ENCODE measurements at places on chromosomes 1 and 21.

- no peak for DNase-seq
Observed at GRCh38 chr1:61089741-61090140, 7.4 kb downstream of the NFIA start.

- DNase-seq: no peak
Observed at GRCh38 chr1:204283711-204284651, 70.2 kb upstream of the GOLT1A start.

DNA sequence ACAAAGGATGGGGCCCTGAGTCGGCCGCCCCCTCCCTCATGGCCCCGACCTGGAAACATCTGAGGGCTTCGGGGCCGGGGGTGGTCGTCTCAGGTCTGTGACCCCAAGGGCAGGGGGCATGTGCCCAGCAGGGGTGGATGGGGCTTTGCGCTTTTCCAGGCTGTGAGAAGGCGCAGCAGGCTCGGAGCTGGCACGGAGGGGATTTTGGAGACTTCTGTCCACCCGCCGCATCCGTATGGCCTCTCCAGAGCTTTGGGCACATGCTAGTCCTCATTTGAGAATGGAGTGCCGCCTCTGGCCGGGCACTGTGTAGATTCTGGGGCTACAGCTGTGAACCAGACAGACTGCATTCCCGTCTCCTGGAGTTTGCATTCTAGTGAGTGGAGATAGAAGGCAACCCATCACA, 66.1 kb upstream of the WNT4 start:
- no peak for DNase-seq

DNA sequence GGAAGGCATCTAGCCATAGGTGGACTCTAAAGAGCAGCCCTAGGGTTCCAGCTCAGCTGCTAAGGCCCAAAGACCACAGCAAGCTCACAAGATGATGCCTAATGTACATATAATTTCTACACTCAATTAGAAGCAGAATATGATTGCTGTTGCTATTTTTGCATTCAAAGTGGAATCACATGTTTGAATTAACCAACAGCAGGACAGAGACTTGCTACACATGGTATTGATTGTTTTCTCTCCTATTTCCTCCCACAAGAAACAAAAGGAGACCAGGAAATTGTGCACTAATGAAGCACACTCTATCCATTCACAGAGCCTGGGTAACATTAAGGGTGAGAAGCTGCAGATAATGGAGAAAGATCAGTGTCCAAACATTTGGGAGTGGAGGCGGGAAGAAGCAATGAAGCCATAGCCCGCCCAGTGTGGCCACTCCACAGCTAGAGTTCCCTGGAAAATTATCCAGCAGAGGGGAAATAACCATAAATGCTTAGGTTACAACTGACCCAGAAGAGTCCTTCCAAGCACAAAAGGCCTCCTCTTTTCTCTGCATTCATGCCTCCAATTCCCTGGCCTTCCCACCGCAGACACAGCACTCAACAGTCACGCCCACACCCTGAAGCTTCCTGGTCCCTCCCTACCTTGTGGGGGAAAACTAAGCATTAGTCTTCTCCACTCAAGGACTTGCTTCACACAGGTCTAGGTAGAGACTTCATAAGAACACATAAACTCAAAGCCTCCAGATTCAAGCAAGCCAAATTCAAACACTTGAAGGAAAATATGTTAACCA, 7.5 kb downstream of the CNN3 start:
- no peak for DNase-seq

Data from LoVo (cell line).